ENCODE measurements at places on chromosomes 3 and 15. TPM values are rescaled to one million over a fixed set of nuclear protein-coding genes. Genes with fewer than 3 reads are reported as not detected.

The TRAT1 gene
- total RNA-seq = 0.78 TPM

DNA sequence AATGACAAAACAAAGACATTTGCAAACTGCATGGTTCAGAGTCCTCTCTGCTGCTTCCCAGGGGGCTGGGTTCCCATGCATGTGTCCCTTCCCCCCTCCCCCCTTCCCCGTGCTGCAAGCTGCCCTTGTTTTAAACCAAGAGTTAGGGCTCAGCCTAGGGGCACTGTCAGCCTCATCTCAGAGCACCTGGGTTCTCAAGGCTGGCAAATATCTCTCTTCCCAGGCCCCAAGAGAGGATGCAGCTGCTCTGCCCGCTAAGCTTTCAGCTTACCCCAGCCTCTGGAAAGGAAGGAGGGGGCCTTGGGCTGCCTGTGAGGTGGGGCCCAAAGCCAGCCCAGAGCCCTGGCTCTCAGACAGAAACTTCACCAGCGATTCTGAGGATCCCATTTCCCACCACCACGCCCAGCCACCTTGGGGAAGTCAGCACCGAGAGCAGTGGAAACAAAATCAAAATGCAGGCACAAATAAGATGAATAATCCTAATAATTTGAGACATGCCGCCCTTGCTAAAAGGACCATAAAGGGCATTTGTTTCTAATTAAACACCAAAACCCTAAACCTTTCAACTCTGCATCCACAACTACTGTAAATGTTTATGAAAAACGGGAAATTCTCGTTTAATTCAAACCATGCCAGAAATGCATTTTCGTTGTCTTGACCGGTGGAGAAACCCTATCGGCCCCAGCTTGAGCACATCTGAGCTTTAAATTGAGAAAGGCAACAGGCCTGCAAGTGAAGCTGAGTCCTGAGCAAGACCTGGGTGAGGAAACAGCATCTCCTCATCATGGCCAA, 67.7 kb upstream of the WNT5A start:
- no peak for DNase-seq

- DNase-seq = no peak
These were observed 10.5 kb downstream of the ISG20 start for GRCh38 chr15:88649286-88649733.

The IMPG2 gene
- 0.29 TPM for total RNA-seq

- no peak for DNase-seq
These were observed 620 bp upstream of the ANP32A start for GRCh38 chr15:68821190-68821840.

- no peak for DNase-seq
These were observed 110.5 kb downstream of the SNRPN start for GRCh38 chr15:25065286-25065685.

- no peak for DNase-seq
These were observed 352.8 kb downstream of the GABRG3 start for GRCh38 chr15:27323801-27324200.

- DNase-seq = no peak
These were observed 151.6 kb downstream of the ADAMTS9 start for GRCh38 chr3:64536166-64536565.

- peak; percentile 42 for DNase-seq
These were observed at the start of gene STX19 for GRCh38 chr3:94028093-94028837. Gene STX19, minus strand, starts transcription at chr3:94028597. Its CDS starts 13,328 bp downstream, at chr3:94015269.

- DNase-seq = no peak
These were observed 701 bp downstream of the EIF5A2 start for GRCh38 chr3:170907637-170908234.

DNA sequence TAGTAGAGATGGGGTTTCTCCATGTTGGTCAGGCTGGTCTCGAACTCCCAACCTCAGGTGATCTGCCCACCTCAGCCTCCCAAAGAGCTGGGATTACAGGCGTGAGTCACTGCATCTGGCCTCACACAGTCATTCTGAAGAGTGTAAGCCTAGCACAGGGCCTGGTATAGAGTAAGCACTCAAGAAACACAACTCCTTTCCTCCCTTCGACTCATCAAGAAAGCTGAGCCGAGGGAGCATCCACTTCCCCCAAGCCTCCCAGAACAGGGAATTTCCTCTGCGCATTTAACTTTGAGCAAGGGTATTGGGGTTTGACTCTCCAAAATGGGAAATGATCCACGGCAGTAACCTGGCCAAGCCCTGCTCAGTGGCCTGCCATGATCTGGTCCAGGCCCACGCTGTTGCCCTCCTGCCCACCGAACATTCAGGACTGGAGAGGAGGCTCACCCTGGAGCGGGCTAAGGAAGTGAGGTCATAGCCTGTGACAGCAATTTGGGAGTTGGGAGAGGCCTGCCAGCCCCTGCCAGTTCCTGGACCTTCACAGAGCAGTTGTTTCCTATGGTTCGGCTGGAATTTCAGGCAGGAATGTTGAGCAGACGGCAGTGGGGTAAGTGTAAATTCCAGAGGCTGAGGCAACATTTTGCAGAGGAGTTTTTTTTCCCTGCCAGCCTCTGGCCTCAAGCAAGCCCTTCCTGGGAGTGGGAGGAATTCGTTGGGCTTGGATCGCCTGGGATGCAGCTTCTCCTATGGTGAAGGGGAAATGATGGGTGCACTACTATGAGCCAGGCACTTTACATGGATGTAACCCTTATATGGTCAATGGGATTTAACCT, 21.2 kb upstream of the SMAD3 start:
- no peak for DNase-seq

GRCh38 chr15:73922186-73923151, 3.8 kb upstream of the LOXL1 start:
- no peak for DNase-seq

- no peak for DNase-seq
These were observed 2.6 kb upstream of the MAP6D1 start for GRCh38 chr3:183827809-183828537.

DNA sequence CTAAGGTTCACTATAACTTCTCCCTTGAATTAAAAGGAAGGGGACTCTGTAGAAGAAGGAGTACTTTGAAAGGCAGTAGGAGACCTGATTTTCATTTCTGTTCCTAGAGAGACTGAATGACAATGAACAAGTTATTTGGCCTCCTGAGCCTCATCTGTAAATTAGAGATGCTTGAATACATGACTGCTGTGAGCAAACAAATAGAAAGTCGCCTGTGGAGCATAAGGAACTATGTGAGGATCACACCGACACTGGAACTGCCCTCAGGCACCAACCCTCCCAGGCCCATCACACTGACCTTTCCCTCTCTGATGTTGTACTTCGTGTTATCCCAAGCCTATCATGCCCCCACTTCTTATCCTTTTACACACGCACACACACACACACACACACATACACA, 48.6 kb downstream of the IMPG2 start:
- no peak for DNase-seq

GRCh38 chr15:79918278-79918677, 21.5 kb upstream of the MTHFS start:
- no peak for DNase-seq

DNA sequence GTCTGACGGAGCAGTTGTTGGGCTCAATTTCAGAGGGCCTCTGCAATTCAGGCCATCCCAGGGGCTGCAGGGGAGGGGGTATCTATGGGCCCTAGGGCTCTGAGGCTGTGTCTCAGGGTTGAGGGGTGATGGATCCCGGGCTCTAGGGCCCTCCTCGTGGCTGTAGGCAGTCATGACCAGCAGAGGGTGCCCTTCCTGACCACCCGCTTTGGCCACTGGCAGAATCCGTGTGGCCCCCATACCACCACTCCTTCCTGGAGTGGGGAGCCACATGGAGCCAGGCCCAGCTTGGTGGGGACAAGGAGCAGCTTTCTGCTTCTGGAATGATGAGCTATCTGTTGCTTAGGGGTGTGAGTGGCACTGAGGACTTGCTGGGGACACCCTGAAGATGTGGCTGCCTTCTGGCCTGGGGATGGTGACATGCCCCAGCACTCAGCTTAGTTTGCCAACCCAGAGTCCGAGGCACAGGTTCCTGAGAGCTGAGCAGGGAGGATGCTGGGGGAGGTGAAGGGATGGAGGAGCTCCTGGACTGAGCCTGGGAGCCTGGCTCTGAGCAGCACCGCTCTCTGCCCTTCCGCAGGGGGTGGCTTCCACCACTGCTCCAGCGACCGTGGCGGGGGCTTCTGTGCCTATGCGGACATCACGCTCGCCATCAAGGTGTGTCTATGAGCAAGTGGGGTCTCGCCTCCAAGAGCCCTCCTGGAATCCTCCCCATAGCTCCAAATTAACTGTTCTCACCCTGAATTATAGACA, 20.2 kb downstream of the HDAC11 start:
- no peak for DNase-seq

DNA sequence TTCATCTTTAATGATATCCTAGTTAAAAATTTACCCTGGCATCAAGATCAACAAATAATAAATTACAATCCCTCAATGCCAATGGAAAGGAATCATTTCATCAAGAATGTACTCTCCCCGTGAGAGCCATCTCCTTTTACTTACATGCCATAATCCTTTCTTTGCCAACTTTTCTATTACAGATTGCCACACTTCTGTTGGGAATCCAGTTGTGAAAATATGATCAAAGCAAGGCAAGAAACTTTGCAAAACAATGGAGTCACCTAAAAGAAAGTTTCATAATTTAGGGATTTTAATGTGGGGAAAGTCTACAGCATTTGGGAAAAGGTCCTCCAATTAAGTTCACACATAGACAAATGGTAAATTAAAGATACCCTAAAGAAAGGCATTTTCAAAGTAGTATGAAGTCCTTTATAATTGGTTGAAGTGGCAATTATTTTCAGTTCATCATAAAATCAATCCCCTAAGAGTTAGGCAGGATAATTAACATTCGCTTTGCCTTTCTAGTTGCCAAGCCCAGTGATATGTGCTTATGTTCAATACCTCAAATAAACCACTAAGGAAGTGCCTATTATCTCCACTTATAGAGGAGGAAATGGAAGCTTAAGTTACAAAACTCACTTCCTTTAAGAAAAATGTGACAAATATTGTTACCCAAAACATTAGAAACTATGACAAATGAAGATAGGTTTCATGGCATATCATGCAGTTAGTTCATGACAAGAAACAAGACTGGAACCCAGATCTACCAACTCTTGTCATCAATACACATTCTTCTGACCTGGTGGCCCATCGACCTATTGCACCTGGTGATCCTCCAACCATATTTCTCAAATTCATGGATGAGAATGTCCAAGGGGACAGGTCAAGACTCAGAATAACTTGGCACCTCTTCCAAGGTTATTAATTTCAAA, 49.1 kb downstream of the TRANK1 start:
- DNase-seq = no peak

- no peak for DNase-seq
These were observed 859.6 kb downstream of the EPHA3 start for GRCh38 chr3:89966877-89967665.

DNA sequence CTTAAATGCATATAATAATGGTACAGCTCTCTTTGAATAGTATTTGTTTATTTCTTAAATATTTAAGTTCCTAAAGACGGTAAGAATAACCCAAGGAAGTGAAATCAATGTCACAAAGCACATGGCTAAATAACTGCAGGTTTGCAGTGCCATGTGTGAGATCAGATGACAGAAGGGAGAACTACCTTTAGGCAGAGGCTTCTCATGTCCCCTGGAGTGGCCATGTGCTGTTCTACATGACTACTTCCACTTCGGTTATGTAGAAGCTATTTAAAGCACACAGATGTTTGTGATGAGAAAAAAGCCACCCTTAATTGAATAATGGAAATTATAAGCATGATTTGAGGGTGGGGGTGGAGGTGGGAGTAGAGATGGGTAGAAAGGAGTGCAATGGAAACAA, 109.1 kb downstream of the UBE3A start:
- no peak for DNase-seq
